ENCODE measurements at places on chromosomes 3 and 15.

GRCh38 chr15:87944050-87944449 lies 312.5 kb downstream of the NTRK3 start:
- no peak for DNase-seq

DNA sequence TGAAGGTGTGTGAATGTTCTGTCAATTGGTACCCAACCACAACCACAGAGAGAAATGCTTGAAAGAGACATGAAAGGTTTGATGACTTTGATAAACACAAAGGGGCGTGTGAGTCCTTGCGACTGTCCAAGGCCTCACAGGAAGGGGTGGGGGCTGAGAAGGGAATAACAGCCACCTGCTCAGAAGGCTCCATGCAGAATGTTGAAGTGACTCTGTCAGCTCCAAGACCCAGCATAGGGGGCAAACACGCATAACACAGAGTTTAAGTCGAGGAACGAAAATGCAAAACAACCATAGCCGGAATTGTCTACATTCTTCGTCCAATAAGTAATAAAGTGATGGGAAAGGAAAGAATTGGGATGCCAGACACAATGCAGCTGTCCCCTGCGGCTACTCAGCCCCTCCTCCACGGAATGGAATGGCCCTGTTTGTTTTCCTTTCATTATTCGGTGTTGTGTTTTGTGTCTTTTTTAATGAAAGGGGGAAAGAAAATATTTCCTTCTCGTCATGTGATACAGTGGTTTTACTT lies 19.9 kb downstream of the TMEM212 start:
- DNase-seq = no peak

GRCh38 chr15:66293419-66294156 lies at the start of gene DIS3L:
TSS of gene DIS3L (plus strand) at chr15:66293568. CDS start at chr15:66293597, 29 bp downstream.
- DNase-seq = peak; percentile 25

- no peak for DNase-seq
Observed at GRCh38 chr3:56688191-56688590, 5.1 kb upstream of the TASOR start.

DNA sequence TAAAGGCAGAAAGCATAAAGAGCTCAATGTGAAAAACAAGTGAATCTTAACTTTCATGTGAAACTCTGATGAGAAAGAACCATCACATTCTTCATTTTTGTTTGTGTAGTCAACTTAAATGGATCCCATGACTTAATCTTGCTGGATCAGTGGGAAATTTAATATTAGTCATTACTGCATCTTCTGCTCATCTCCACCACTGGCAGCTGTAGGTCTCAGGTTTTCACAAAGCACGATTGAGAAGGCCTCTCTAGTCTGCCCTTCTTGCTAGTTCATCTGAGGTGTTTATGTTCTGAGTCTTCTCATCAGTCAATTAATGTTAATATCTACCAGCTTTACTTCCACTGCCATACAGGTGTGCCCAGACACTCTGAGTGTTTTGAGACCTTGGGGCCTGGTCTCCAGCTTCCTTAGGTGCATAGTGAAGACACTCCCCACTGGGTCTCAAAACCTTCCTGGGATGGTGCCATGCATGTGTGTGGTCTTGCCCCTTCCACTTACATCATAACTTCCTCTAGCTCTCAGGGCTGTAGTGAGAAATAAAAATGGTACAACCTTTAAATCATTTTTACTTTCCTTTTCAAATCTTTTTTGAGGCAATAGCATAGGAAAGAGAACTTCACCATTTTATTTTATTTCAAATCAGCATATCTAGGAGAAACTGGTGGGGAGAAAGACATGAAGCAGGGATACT lies 421.6 kb upstream of the CBLB start:
- DNase-seq = no peak

Data from NCI-H187 (cell line).